Kidney tubule cell (primary cell): ENCODE measurements at places on chromosomes 5 and 9.
A peak's percentile ranks its signal among the peaks of the same experiment; 100 is the strongest.

GRCh38 chr5:126198531-126198930 lies 224.7 kb upstream of the GRAMD2B start:
- DNase-seq = no peak

GRCh38 chr5:73668486-73669111 lies 42.6 kb downstream of the ARHGEF28 start:
- DNase-seq = no peak

DNA sequence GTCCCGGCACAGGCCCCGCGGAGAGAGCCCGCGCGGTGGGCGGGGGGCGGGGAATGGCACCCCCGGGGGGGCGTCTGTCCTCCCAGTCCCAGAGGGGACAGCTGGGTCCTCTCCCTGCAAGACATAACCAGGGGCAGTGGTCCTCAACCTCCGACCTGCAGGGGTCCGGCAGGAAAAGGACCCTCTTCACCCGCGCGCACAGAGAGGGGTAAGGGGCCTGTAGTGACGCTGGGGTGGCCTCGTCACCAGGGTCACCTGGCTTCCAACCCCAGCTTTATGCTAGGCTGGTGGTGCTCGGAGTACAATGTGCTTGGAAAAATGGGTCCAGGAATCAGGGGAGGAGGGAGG lies 34.2 kb downstream of the LHX2 start:
- no peak for DNase-seq

- no peak for DNase-seq
Observed at GRCh38 chr9:32136700-32137339, 247.6 kb upstream of the ACO1 start.

DNA sequence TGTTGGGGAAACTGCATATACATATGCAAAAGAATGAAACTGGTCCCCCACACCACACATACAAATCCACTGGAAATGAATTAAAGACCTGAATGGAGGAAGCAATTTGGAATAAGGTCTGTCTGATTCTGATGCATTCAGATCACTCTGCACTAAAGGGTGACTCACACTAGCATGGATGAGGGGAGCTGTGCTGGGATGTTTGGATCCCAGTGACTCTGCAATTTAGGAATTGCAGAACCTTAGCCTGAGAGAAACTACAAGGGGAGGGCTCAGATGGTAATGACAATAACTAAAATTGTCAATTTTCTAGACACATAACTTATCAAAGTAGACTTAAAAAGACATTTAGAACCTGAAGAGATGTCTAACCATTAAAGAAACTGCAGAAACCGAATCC lies 312.0 kb downstream of the CDK5RAP2 start:
- peak; percentile 25 for DNase-seq

- DNase-seq = no peak
Observed at GRCh38 chr5:143065185-143065965, 295.2 kb downstream of the ARHGAP26 start.

DNA sequence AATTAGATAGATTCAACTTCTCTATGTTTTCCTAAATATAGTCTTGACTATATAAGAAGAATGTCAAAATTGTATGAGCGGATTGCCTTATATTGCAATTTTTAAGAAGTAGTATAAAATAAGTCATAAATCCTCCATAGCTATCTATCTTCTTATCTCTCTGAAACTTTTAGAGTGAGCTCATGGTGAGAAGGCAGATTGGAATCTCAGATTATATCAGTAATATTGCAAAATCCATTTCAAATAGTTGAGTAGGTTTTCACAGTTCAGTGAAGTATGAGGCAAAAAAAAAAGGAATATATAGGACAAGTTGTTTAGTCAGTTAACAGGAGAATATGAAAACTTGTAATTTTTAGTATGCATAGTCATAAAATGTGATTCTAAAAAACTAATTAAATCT lies 156.4 kb downstream of the FAM174A start:
- peak; percentile 38 for DNase-seq

GRCh38 chr5:59130431-59130830 lies 547.6 kb downstream of the RAB3C start:
- DNase-seq = no peak

DNA sequence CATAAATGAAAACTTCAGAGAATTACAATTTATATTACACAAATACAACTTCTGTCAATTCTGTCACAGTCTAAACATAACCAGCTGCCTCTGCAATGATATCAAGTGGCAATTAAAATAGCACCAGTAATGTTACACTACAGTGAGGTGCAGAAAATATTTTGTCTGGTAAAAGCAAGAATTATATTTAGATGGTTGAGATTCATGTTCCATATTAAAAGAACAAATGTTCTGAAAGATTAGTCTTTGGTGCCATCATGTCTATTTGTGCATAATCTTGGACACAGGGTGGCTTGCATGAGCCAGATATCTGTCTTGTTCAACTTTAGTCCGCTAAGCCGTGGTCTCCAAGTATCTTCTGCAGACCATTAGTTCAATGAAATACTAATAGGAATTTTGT lies 29.0 kb upstream of the PRR16 start:
- DNase-seq = no peak

GRCh38 chr5:133895979-133896845 lies 72.2 kb downstream of the C5orf15 start:
- peak; percentile 47 for DNase-seq

- DNase-seq = no peak
Observed at GRCh38 chr9:94666364-94667099, 27.2 kb upstream of the FBP1 start.

DNA sequence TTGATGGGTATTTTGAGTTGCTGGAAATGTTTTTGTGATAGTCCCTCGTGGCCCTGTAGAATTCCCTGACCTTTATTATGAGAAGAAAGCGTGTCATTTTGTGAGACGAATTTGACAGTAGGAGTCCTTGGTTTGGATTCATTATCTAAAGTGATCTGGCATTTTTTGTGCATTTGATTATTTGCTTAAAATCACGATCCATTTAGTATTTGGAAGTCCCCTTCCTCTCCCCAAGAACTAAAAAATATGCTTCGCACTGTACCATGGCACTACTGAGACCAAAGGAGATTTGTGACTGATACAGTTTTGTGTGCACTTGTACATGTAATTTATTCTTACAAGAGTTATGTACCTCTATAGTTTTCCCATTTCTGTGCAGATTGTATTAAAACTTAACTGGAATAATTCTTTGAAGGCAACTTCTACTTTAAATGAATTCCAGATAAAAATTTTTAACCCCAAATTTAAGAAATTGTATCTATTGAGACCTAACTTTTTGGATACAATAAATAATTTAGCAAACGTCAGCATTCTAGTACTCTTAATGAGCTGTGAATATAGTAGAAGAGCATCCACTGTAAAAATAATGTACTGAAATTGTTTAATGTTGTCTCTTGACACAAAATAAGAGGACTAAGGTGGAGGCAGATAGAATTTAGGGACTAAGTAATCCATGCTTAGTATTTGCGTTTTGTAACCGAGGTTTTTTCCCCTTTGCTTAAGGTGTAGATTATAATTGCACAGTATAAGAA lies 2.1 kb downstream of the MAP3K1 start:
- DNase-seq = peak; percentile 26

GRCh38 chr5:6483880-6484382 lies 35.3 kb downstream of the UBE2QL1 start:
- no peak for DNase-seq

DNA sequence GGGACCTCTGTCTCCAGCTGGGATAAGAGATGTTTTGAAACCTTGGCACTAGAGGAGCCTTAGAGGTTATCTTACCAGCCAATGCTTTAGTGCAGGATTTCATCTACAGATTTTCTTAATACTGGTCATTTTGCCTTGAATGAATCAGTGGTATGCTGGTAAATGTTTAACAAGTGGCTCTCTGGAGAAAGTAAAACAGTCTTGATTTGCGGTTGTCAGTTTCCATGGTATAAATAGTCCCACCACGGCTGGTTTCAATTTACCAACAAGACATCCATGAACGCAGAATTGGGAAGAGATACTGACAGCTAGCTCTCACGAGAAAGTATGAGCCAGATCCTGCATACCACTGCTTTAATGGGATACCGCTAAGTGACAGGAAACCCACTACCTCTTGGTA lies 56.7 kb upstream of the CXCL14 start:
- DNase-seq = peak; percentile 92
